ENCODE measurements at places on chromosomes 4 and X.
A peak's percentile ranks its signal among the peaks of the same experiment; 100 is the strongest.

DNA sequence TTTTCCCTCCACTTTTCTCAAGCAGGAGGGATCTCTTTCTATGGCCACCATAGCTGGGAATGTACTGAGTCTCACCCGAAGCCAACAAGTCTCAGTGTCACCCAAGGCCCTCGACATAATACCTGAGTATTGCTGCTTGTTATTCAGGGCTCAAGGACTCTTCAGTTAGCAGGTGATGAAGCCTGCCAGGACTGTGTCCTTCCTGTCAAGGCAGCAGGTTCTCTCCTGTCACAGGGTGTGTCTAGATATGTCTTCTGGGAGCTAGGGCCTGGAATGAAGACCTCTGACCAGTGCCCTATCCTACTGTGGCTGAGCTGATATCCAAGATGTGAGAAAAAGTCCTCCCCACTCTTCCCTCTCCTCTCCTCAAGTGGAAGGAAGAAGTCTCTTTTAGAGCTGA lies 391.0 kb upstream of the DIPK2B start:
- DNase-seq = no peak

DNA sequence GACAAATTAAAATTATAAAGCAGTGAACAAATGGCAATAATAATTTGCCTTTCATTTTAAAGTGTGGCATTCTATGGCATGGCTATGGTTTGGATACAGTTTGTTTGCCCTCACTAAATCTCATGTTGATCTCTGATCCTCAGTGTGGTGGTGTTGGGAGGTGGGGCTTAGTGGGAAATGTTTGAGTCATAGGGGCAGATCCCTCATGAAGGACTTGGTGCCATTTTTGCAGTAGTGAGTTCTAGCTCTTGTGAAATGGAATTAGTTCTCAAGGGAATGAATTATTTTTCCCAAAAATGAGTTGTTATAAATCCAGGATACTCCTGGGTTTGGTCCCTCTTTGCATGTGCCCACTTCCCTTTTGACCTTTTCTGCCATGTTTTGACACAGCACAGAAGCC lies 181.4 kb downstream of the AMELX start:
- DNase-seq = no peak

DNA sequence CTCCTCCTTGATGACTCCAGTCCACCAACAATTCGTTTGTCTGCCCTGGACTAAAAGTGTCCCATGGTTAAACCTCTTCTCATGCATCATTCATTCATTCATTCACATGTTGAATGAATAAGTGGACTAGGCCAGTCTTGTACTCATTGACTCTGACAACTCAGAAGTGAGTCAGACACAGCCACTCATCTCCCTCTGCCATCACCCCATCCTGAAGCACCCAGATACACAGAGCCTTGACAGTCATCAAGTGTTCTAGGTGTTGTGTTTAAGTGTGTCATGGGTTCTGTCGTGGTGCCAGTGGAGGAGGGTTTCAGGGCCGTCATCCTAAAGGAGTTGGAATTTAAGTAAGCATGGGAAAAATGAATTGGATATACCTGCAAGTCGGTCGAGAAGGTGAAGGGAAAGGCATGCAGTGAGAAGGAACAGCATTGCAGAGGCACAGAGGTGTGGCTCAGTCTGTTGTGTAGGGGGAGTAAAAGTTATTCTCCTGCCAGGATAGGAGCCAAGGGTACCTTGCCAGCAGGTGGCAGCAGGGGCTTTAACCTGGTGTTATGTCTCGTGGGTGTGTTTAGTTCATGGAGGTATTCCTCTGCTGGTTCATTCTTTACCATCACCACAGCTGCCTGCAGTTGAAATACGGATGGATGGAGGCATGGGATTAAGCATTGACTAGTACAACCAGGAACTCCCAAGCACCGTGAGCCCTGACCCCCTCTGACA lies 18.3 kb downstream of the MAGED2 start:
- peak; percentile 9 for DNase-seq

- DNase-seq = no peak
Observed at GRCh38 chr4:159232465-159233106, 129.7 kb downstream of the RAPGEF2 start.

DNA sequence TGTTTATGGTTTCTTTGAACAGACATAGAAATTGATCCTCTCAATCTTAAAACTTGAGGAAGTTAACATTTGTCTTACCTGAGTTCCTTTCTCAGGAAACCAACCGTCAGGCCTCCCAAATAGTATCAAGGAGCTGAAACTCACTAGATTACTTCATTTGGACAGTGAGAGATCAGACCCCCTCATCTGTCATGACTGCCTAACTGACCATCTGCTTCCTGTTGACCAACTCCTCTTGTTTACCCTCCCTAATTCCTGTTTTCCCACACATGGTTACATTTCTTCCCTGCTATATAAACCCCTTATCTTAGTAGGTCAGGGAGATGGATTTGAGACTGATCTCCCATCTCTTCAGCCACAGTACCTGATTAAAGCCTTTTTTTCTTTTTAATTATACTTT lies 46.2 kb upstream of the NMU start:
- no peak for DNase-seq

GRCh38 chr4:141768954-141769353 lies 132.6 kb downstream of the IL15 start:
- DNase-seq = no peak

DNA sequence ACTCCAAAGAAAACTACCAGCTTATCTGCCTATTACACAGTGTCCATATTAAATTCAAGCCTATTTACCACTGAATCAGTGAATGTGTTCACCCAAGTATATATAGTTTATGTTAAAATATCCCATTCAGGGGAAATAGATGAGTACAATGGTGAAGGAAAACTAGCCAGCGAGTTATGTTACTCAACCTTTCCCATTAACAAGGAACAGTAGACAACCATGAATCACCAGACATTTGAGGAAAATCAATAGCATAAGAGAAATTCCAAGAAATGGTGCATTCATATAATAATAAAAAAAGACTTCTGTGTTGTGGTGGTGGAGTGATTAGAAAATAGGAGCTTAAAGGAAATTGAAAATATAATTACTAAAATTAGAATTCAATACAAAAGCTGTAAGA lies 21.3 kb downstream of the IQCM start:
- no peak for DNase-seq

DNA sequence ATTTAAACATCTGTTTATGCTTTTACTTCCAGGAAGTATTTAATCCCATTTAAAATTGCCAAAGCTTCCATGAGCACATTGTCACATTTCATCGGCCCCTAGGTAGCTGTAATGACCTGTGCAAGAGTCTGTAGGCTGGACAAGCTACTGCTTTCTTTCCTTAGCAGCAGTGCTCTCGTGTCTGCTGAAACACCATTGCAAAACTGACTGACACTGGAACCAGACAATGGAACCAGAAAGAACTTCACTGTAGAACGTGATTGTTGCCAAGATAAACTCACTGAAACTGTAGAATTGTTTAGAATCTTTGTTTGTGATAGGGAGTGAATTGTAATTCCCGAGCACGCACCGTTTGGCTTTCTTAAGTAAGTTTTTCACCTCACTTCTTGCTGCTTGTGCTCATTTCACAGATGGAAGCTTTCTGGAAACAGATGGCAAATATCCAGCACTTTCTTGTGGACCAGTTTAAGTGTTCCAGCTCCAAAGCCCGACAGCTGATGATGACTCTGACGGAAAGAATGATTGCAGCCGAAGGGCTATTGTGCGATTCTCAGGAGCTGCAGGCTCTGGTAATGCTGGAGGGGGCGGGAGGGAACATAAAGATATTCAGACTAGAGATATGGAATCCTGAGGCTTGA lies 36.9 kb downstream of the EVC start:
- DNase-seq = no peak

DNA sequence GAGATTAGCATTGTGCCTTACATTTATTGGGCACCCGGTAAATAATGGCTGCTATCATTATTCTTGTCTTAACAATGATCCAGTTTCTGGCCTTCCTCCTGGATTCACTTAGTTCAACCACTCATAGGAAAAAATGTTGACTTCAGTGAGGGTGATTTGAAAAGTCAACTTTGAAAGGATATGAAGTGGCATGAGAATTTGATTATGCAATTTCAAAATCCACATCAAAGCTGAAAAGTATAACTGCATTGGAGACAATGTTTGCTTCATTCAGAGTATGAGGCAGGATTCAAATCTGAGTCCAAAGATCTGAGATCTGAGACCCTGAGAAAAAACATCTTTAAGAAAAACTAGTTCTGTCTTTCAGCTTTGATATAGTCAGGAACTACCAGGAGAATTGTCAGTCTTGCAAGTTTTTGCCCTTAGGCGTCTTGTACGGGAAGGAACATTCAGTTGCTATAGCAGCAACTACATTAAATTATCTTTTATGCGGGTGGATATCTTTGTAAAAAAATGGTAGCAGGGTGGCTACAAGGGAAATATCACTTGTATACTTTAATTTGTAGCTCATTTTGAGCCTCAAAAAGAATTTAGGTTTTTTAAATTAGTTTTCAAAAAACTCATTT lies 587.5 kb upstream of the LCORL start:
- no peak for DNase-seq

GRCh38 chr4:173504181-173504503 lies 25.9 kb downstream of the HAND2 start:
- DNase-seq = no peak

GRCh38 chr4:85368932-85369331 lies 106.0 kb upstream of the ARHGAP24 start:
- no peak for DNase-seq

GRCh38 chr4:33088713-33089112 lies 2368.5 kb downstream of the PCDH7 start:
- DNase-seq = no peak

GRCh38 chr4:40118861-40119260 lies 62.2 kb downstream of the N4BP2 start:
- no peak for DNase-seq

GRCh38 chrX:72621625-72622485 lies 49.2 kb upstream of the HDAC8 start:
- DNase-seq = no peak

DNA sequence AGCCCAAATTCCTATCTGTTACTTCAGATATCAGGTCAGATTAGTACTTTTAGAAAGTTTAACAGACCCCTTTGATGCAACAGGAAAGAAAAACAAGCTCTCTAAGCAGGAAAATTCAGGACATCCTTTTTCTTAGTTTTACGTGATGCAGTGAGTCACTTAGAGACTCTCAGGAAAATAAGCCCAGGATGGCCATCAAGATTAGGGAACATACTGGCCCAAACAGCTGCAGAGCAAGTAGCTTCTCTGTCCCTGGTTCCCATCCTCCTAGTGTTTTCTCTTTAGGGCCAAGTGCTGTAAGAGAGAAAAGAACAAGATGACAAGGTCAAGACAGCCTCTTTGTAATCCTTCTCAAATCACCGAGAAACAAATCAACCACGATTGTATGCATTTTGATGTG lies 219.1 kb downstream of the ZNF674 start:
- DNase-seq = no peak

DNA sequence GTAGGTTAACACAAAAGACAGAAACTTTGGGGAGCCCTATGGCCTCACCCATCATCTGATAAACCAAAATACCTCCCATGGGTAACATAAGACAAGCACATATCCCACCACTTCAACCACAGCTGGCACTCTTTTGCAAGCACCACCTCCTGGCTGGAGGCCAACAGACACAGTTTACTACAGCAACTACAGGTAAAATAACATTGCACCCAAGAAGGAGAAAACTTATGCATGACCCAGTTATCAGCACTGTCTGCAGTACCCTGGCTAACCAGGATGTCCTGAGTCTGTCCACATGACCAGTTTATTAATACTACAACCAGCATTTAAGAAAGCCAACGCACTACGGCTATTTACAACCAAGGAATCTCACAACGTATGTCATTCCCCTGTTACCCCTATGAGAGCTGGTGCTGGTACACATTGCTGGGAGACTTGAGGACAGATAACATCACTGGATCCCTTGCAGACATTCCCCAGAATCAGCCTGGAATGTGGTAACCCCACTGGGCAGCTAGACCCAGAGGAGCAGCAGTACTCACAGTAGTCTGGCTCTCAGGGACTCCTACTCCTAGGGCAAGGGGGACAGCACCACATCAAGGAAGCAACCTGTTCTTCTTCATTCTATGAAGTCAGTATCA lies 32.0 kb downstream of the ELF2 start:
- no peak for DNase-seq

DNA sequence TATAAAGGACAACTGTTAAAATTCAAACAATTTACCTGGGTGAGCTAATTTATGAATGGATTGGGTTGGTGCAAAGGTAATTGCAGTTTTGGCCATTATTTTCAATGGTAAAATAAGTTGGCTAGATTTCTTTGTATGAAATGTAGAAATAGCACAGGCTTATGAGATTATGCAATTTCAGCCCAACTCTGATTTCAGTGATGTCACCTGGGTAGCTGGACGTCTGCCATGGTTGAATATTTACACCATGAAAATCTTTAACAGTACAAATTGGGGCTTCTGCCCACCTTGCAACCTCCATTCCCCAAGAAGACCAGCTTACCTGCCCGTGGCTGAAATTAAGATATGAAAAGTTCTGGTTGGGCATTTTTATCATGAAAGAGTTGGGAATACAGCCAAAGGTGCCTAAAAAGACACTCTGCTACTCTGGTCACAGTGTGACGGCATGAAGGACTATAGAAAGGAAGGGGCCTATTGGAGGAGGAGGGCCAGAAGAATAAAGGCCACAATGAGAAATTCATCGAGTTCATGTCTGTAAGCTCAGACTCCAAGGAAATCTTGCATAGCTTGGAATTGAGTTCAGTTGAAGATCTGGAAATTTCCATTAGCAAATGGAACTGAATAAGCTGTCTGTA lies 29.7 kb downstream of the EGF start:
- DNase-seq = no peak
